ENCODE measurements at places on chromosomes 5 and 9.

DNA sequence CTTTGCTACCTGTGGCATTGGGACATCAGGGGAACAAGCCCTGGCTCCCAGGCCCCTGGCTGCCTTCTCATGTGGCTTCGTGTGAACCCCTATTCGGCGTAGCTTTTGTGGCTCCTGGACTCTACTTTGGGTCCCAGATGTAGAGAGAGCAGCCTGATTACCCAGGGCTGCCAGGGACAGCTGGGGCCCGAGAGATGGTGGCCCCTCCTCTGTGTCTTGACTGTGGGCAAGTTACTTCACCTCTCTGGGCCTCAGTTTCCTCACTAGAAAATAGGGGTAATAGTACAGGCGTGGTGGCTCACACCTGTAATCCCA is 2.0 kb downstream of the PKN3 start:
- DNase-seq, result no peak

DNA sequence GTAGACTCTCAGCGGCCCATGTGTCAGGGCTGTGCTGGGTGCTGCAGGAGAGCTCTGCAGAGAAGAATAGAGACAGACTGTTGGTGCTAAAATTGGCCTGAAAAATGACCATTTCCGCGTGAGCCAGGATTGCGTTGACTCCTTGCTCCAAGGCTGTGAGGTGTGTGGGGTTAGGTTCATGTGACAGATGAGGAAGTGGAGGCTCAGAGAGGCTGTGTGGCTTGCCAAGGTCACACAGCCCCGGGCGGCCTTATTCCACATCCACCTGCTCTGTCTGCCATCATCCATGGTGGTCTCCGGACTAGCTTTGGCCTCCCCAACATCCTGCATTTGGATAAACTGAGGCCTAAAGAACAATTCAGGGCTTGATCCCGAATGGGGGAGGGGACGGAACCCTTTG is 15.2 kb downstream of the NEK6 start:
- DNase-seq, result no peak

DNA sequence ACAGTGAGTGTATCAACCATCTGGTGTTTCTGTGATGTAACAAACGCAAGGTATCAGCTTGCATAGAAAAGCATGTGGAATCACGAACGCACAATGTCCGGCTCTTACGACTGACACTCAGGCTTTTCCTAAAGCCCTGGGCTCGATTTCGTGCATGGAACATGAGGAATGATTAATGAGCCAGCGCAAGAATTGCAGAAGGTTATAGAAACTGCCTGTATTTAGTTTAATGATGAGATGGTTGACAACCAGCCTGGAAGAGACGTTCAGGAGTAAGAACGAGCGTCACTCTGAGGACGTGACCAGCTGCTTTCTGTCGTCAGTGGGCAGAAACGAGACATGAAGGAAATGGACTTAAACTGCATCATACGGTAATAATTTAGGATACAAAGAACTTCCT is 497.6 kb downstream of the IRX1 start:
- no peak for DNase-seq

- no peak for DNase-seq
Observed at GRCh38 chr5:16392718-16393117, 72.9 kb downstream of the ZNF622 start.

GRCh38 chr9:114994768-114995167 is 64.4 kb upstream of the TNFSF8 start:
- DNase-seq, result no peak

- no peak for DNase-seq
Observed at GRCh38 chr5:146467760-146468159, 20.6 kb downstream of the TCERG1 start.

GRCh38 chr5:78699552-78700153 is 51.1 kb upstream of the LHFPL2 start:
- no peak for DNase-seq

GRCh38 chr5:16642867-16643266 is 26.1 kb upstream of the RETREG1 start:
- DNase-seq, result no peak

- no peak for DNase-seq
Observed at GRCh38 chr9:130328349-130328801, 62.8 kb downstream of the HMCN2 start.

- no peak for DNase-seq
Observed at GRCh38 chr5:73759771-73760170, 133.8 kb downstream of the ARHGEF28 start.

DNA sequence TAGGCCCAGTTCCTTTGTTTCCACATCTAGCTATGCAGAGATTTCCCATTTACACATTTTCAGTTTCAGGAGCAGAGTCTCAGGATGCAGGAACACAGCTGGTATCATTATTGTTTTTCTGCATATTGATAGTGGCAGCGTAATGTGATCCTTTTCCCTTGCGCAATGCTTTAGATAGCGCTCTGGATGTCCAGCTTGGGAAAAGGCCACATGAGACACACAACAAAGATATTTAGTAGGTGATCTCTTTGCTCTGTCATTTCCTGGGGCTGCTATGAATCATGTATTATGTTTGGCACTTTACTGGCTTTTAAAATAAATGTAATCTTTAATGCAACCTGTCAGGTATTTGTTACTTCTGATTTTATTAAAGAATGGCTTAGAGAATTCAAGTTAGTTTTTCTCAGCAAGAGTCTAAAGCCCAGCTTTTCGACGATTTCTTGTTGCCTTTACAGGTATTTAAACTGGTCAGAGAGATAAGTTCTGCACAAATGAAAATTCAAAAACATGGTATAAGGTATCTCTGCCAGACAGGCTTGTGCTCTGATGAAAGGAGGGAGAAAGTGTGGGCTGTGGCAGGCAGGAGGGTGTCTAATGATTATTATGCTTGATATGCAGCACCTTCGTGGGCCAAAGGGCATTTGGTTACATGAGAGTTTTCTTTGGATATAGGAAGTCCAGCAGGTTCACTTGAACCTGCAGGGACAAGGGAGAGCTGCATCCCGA is 42.2 kb downstream of the PTTG1 start:
- DNase-seq, result no peak

DNA sequence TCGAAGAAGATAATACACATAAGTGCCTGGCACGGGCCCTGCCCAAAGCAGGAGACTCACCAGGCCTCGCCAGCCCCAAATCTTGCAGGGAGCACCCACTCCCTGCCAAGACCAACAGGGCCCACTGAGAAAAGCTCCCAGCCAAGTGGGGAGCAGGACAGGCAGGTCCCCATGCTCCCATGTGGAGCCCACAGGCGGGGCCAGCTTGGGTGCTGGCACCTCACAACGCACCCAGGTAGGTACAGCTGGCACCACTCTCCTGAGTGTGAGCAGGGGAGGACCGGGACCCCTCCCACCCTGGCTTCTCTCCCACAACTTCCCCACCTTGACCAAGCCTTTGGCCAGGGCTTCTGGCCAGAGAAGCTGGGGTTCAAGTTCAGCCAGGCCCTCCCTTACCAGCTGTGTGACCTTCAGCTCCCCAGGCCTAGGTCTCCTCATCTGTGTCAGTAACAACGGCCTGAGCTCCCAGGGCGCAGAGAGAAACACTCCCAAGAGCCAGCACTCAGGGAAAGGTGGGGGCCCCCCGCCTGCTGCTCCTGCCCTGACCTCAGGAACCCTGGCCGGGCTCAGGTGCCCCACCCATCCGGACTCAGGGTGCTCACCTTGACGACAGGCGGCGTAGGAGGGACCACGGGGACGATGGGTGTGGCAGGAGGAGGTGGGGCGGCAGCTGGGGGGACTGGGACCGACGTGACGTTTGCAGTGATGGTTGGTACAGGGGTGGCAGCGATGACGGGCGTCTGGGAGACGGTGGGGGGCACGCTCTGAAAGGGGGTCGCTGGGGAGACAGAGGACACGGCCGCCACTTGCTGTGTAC is 17.8 kb downstream of the BRD3 start:
- no peak for DNase-seq

GRCh38 chr5:134945041-134945440 is 22.7 kb upstream of the CATSPER3 start:
- DNase-seq, result no peak

GRCh38 chr9:69874301-69875060 is 53.9 kb downstream of the CFAP95 start:
- DNase-seq, result no peak

DNA sequence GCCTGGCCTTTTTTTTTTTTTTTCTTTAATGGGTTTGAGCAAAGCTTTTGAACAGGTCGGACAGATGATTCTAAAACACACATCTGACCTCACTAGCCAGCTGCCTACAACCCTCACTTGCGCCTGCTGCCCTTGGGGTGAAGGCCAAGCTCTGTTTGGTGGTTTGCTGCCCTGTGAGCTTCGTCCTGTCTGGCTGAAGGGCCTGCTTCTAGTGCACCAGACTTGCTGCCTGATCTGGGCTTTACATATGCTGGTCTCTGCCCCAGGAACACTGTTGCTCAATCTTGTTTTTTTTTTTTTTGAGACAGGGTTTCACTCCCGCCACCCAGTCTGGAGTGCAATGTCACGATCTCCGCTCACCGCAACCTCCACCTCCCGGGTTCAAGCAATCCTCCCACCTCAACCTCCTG is 16.4 kb upstream of the DOLPP1 start:
- no peak for DNase-seq

- DNase-seq, result no peak
Observed at GRCh38 chr5:142426129-142427014, 101.6 kb upstream of the SPRY4 start.

- no peak for DNase-seq
Observed at GRCh38 chr5:137236849-137237507, 262.1 kb downstream of the SPOCK1 start.

- DNase-seq, result no peak
Observed at GRCh38 chr5:103808464-103809106, 246.0 kb upstream of the NUDT12 start.

GRCh38 chr9:117313989-117314388 is 100.9 kb downstream of the ASTN2 start:
- no peak for DNase-seq

- no peak for DNase-seq
Observed at GRCh38 chr5:168177831-168178450, 113.5 kb upstream of the WWC1 start.

GRCh38 chr9:113228130-113228665 is 6.9 kb downstream of the SLC31A1 start:
- no peak for DNase-seq

DNA sequence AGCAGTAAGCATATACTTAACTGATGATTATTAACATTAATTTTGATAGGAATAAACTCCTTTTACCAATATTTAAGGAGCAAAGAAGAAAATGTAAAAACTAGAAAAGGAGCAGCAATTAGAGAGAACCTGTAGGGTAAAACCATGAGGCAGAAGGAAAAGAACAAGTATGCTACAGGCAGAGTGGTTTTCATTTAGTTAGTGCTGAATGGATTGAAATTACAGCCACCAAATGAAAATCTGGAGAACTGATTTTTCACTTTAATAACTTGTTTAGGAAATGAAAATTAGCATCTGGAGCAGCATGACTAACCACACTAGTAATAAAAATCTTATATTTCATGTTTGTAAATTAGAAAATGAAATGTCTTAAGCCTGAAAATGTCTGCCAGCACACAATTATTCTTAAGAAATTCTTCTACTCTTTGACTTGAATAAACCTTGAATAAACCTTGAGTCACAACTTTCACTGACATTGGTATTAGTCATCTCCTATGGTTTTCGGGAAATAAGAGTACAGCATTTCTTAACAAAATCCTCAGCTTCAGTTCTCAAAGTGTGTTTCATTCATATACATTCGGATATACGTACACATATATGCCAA is 1504.9 kb upstream of the C9orf72 start:
- DNase-seq, result no peak

- no peak for DNase-seq
Observed at GRCh38 chr9:90793729-90794128, 7.9 kb upstream of the SYK start.

- no peak for DNase-seq
Observed at GRCh38 chr5:146213210-146213826, 9.9 kb downstream of the RBM27 start.

GRCh38 chr5:62460578-62460983 is 48.0 kb downstream of the IPO11 start:
- DNase-seq, result no peak

DNA sequence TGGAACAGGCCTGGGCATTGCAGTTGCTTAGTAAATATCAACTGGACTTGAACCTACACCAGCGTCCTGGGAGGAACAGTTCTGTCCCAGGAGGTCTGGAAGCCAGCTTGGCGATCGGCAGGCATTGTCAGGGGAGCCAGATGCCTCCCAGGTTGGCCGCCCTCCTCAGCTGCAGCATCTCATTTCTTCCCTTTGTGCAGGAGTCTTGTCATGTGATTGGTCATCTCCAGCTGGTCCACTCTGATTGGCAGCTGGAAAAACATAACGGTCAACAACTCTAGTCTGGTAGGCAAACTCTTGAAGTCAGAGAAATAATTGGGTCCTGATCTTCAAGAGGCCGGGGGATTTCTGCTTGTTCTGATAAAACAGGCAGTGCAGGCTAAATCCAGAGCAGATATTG is 29.6 kb upstream of the NCS1 start:
- DNase-seq, result no peak

DNA sequence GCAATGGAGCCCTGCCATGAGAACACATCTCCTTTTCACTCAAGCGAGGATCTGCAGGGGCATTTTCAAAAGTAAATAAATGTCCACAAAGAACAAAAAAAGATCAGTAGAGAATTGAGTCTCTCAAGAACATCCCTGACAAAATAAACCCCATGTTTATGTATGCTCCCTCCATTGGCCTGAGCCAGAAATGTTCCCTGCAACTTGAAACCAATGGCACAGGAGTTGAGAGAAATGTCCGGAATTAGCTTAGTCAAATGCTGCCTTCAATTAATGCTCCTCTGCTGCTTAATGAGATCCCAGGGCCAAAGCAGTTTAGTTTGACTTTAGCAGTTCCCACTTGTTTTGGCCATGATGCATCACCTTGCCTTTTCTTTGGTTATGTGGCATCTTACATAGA is 238.3 kb downstream of the EBF1 start:
- no peak for DNase-seq

- DNase-seq, result no peak
Observed at GRCh38 chr5:171578829-171579491, 159.5 kb downstream of the FGF18 start.

- no peak for DNase-seq
Observed at GRCh38 chr5:158011422-158011821, 152.5 kb upstream of the CLINT1 start.

GRCh38 chr5:96463091-96463490 is 30.0 kb upstream of the PCSK1 start:
- DNase-seq, result no peak

GRCh38 chr9:33778700-33779351 is 16.5 kb upstream of the PRSS3 start:
- DNase-seq, result peak; percentile 36

DNA sequence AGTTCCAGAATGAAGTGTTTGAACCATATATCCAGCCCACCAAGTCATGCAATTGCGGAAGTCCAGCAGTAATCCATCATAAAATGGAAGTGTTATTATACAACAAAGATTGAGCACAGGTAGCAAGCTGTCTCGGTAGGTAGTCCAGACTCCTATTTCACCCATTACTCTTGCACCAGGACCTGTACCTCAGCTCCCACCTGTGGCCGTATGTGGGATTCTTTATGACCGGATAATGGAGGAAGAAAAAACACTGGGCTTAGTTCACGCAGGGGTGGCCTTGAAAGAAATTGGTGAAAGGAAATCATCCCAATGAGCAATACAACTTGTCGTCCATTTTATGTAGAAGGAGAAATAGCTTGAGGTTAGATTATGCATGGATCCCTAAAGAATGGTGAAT is 216.3 kb downstream of the ESM1 start:
- no peak for DNase-seq
